ENCODE measurements at places on chromosomes 7 and 10. TPM values are rescaled to one million over a fixed set of nuclear protein-coding genes. Genes with fewer than 3 reads are reported as not detected.

GRCh38 chr10:14353291-14353913 lies 22.7 kb upstream of the FRMD4A start:
- DNase-seq, result no peak

GRCh38 chr7:28958980-28959347 lies 834 bp upstream of the TRIL start:
- peak; percentile 45 for DNase-seq

Gene ANKRD22
- total RNA-seq, result 5.3 TPM

Gene CLEC5A
- not detected for total RNA-seq

DNA sequence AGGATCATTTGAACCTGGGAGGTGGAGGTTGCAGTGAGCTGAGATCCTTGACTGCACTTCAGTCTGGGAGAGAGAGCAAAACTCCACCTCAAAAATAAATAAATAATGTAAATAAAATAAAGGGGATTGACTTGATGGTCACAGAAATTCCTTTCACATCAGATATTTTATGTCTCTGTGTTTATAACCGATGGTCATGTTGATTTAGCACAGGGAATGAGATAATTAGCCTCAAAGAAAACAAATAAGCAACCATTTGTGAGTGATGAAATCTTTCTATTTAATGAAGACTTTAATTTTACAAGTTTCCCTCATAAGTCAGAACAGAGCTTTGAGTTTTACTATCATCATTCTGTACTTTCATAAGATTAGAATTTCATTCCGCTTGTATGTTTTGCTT lies 64.8 kb upstream of the NUPR2 start:
- DNase-seq, result no peak

Gene DEPP1
- 0.26 TPM for total RNA-seq

Gene ANKIB1
- total RNA-seq, result 42.1 TPM

- DNase-seq, result no peak
Measured at GRCh38 chr7:100267648-100268047, 39.9 kb upstream of the SPDYE3 start.

Gene PCLO
- total RNA-seq, result 3.8 TPM

GRCh38 chr7:65902306-65902705 lies 29.4 kb downstream of the VKORC1L1 start:
- DNase-seq, result no peak

Gene EVX1
- total RNA-seq, result not detected

Gene ACTL6B
- not detected for total RNA-seq

DNA sequence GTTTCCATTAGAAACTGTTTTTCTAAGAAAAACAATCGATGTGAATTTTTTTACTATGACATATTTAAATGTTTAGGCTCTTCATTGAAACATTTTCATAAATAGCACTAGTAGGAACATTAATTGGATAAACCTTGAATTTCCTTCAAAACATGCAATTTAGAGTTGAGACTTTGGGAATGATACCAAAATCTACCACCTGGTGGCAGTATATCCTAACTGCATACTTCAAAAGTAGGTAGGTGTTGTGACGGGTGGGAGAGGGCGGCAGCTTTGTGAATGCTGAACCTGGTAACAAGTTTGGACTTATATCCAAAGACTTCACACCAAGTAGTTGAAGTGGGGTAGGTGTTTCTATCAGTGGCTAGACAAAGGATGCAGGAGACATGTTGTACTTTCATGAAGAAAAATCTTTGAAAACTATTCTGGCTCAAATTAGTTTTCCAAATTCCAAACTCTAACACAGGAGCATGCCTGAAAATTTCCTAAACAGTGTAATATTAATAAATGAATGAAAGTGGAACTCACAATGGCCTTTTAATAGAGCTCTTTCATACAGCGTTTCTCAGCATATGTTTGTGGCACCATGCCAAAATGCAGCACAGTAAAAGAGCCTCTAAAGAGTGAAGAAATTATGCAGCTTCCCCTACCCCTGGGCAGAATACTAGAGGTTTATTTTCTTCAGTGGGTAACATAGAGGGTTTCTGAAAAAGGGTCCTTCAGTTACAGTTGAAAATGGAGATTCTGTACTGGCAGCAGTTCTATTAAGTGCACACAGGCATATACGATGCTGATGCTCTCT lies 201.0 kb upstream of the TPK1 start:
- peak; percentile 57 for DNase-seq

DNA sequence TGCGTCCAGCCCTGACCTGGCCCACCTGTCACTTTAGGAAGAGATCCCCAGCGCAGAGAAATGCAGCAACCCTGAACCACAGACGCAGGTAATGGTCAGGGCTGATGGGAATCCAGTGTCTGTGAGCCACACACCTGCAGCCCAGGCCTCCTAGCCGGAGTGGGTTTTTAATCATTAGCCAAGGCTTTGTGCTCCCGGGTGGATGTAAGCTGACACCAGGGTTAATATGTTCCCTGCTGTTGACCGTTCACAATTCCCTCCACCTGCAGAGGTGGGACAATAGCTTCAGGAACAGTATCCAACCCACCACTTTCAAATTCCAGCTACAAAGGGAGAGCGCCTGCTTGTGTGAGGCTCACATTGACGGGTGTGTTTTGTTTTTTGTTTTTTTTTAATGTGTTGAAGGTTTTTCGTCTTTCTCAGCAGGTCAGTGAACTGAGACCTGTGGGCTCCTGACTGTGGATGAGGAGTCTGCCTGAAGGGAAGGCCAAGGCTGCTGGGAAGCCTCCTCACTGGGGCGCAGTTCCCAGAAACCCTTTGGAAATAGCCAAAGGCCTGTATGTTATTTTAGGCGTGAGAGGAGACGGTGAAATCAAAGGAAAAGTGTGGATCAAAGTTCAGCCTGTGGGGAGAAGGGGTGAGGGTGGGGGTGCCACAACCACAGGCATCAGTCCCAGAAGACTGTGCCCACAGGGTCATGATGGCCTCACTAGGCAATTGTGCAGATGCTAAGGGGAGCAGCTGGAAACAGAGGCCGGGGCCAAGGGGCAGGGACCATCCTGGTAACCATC lies 111.1 kb downstream of the TNS3 start:
- no peak for DNase-seq

Gene LRIT1
- total RNA-seq, result not detected

All from bronchial epithelial cell (primary cell).